ENCODE measurements at places on chromosomes 1 and 21. TPM values are rescaled to one million over a fixed set of nuclear protein-coding genes. Genes with fewer than 3 reads are reported as not detected.

Gene GPR3
- total RNA-seq = 0.36 TPM

Gene LEMD1
- total RNA-seq = not detected

Gene UTS2
- total RNA-seq = not detected

Gene ELAPOR1
- 0.85 TPM for total RNA-seq

Gene KDM5B
- total RNA-seq = 131 TPM

Gene SNIP1
- 16.9 TPM for total RNA-seq

Gene OR2T33
- total RNA-seq = not detected

Gene AGT
- 7.8 TPM for total RNA-seq

Gene NMNAT2
- 3.3 TPM for total RNA-seq

Gene COL9A2
- total RNA-seq = 2.7 TPM

Gene ATP1A2
- total RNA-seq = not detected

Gene LHX4
- total RNA-seq = 0.32 TPM

Gene PRAMEF13
- total RNA-seq = not detected

Gene RIPPLY3
- 0.16 TPM for total RNA-seq

Gene MIXL1
- total RNA-seq = not detected

Gene SNX7
- total RNA-seq = 85.6 TPM

Gene SMCP
- total RNA-seq = not detected

Gene THEM5
- total RNA-seq = not detected

Gene SYT2
- total RNA-seq = not detected

Gene KCNE2
- total RNA-seq = 0.16 TPM

Gene AMY1C
- total RNA-seq = not detected

Gene PGBD2
- total RNA-seq = 4.7 TPM

Gene C1orf185
- not detected for total RNA-seq

Gene SELP
- not detected for total RNA-seq

Gene IFI44
- total RNA-seq = 24.5 TPM

Gene TPTE
- not detected for total RNA-seq

Gene SLFNL1
- total RNA-seq = 0.65 TPM

Gene WNT3A
- total RNA-seq = not detected
